Neural crest cell (in vitro differentiated cells): ENCODE measurements at places on chromosomes 1 and 21. TPM values are rescaled to one million over a fixed set of nuclear protein-coding genes. Genes with fewer than 3 reads are reported as not detected.

IL6R gene
- 0.07 and 0.09 TPM in 2 replicates for total RNA-seq

RGS8 gene
- total RNA-seq = 1.8 and 2.4 TPM in 2 replicates

RGS16 gene
- 5.8 and 6.4 TPM in 2 replicates for total RNA-seq

SH2D5 gene
- total RNA-seq = 3.2 TPM in 2 replicates

GRCh38 chr1:30884723-30885122, 23.8 kb downstream of the SDC3 start:
- H3K4me3 ChIP-seq = no peak overlapping the region
- no peak for DNase-seq
- no peaks in the 10 kb centered on the region for H3K27me3 ChIP-seq

DNA sequence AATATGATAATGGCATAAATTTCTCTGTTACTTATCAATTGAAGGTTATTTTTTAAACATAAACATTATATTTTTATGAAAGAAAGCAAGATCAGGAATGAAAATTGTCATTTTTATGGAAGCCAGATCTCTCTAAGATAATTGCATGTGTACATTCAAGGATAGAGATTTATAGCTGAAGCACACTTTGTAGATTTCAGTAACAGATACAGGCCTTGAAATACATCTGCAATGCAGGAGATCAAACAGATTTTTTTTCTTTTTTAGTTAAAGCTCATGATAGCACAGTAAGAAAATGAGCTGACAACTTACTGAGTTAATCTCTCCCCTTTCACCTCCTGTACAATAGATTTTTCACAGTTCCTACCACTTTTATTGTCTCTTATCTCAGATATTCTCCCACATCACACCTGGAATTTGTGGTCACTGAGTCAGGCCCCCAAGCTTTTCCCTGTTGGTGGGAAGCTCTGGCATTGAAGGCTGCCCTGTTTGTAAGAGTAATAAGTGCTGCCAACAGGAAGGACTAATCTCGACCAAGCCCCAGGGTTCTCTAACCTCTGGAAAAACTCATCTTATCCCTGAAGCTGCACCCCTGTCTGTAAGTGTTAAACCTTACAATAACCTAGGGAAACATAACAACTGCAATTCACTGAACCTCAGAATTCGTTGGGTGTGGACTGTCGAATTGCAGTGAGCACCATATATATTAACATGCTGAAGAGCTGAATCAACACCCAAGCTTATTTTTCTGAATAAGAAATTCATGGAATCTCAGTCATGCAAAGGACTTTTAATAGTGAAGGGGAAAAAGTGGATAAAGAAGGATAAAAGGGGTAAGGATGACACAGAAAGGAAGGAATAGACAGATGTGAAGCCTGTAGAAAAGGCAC, 599.0 kb downstream of the LMO4 start:
- no peaks in the 10 kb centered on the region for H3K27me3 ChIP-seq
- no peak for DNase-seq
- H3K27ac ChIP-seq = no peak overlapping the region
- H3K4me3 ChIP-seq = no peak overlapping the region
- no peaks in the 10 kb centered on the region for H3K4me1 ChIP-seq

GRCh38 chr1:12416101-12416500, 186.3 kb downstream of the VPS13D start:
- H3K36me3 ChIP-seq = peaks cover 29% of the 10 kb centered on the region
- no peaks in the 10 kb centered on the region for H3K4me1 ChIP-seq
- H3K27me3 ChIP-seq = no peaks in the 10 kb centered on the region
- H3K4me3 ChIP-seq = no peak overlapping the region
- H3K27ac ChIP-seq = no peak overlapping the region
- no peak for DNase-seq

- no peak for DNase-seq
- H3K27ac ChIP-seq = no peak overlapping the region
- no peak overlapping the region for H3K4me3 ChIP-seq
- H3K36me3 ChIP-seq = no peaks in the 10 kb centered on the region
Observed at GRCh38 chr21:45885597-45885929, 96.0 kb upstream of the COL6A1 start.

GRCh38 chr1:233364695-233365539, 37.4 kb downstream of the MAP3K21 start:
- DNase-seq = no peak
- H3K27me3 ChIP-seq = peaks cover 9% of the 10 kb centered on the region
- no peak overlapping the region for H3K4me3 ChIP-seq
- no peaks in the 10 kb centered on the region for H3K36me3 ChIP-seq
- H3K27ac ChIP-seq = no peak overlapping the region

DNA sequence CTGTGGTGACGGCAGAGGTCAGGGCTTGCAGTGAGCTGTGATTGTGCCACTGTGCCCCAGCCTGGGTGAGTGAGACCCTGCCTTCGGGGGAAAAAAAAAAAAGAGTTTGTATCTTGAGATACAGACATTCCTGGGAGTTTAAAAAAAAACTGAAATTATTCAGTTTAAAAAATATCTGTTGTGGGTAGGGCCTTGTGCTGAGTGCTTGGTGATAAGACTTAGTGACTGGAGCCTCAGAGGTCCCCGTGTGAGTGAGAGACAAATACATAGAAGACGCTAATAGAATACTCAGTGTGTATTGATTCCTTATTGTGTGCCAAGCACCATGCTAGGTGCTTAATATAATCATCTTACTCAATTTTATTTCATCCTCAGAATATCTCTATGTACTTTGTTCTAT, 22.7 kb downstream of the DDI2 start:
- H3K36me3 ChIP-seq = peaks cover 9% of the 10 kb centered on the region
- no peak for DNase-seq
- no peak overlapping the region for H3K4me3 ChIP-seq
- no peaks in the 10 kb centered on the region for H3K27me3 ChIP-seq
